ENCODE measurements at places on chromosomes 2 and 18.
A peak's percentile ranks its signal among the peaks of the same experiment; 100 is the strongest.

GRCh38 chr2:45494275-45494977 lies 116.6 kb downstream of the SRBD1 start:
- no peaks in the 10 kb centered on the region for H3K27me3 ChIP-seq
- H3K36me3 ChIP-seq = peaks cover 1% of the 10 kb centered on the region
- no peak overlapping the region for H3K27ac ChIP-seq
- peaks cover 17% of the 10 kb centered on the region for H3K4me1 ChIP-seq
- H3K4me3 ChIP-seq = no peak overlapping the region

- H3K27me3 ChIP-seq = no peaks in the 10 kb centered on the region
- peaks cover 41% of the 10 kb centered on the region for H3K36me3 ChIP-seq
- H3K27ac ChIP-seq = peak overlapping the region; percentile 32
- H3K4me1 ChIP-seq = peaks cover 45% of the 10 kb centered on the region
Measured at GRCh38 chr2:201237486-201238123, 22.7 kb upstream of the CASP8 start.

DNA sequence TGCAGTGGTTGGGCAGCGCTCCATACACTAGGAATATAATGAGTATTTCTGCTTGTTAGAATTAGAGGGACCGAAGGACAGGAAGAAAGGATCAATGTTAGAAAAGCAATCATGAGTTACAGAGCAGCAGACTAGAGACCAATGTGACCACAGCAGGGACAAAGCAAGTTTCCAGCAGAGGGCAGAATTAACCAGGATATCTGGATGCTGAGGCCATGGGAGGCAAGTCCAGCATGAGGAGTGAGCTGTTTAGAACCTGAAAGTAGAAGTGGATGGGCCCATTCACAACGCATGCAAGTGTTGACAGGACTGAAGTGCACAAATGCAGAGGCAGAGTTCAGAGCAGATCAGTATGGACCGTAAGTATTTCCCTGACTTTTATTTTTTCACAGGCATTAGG lies 910.4 kb upstream of the GYPC start:
- no peak overlapping the region for H3K27ac ChIP-seq
- peaks cover 1% of the 10 kb centered on the region for H3K27me3 ChIP-seq
- no peaks in the 10 kb centered on the region for H3K4me1 ChIP-seq

DNA sequence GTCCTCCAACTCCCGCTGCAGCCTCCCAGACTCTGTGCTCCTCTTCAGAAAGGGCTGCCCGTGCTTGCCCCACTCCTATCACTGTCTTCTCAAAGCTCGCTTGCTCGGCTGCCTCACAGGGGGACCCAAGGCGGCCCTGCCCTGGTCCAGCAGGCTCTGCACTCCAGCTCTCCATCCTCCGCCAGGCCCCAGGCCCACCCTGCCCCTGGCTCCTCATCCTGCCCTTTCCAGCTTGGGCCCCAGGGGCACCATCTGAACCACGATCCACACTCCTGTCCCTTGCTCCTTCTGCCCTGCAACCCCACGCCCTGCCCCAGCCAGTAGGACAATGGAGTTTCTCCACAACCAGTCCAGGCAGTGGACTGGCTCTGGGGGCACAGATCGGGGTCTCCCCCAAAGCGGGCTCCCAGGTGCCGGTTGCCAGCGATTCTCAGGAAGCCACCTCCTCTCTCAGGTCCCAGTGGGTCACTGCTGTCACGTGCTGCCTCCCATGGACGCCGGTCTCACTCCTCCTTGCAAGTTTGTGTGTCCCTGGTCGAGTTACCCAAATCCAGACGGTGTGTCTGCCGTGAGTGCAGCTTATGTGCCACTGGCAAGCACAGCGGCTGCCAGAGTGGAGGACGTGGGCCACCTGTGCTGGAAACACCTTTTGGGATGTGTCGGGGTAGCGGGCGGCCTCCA lies 238.5 kb downstream of the HDAC4 start:
- no peaks in the 10 kb centered on the region for H3K27me3 ChIP-seq
- peaks cover 43% of the 10 kb centered on the region for H3K36me3 ChIP-seq
- no peak overlapping the region for H3K4me3 ChIP-seq
- H3K4me1 ChIP-seq = peaks cover 37% of the 10 kb centered on the region
- no peak overlapping the region for H3K27ac ChIP-seq

GRCh38 chr2:239802185-239802649 lies 222.9 kb downstream of the NDUFA10 start:
- H3K27ac ChIP-seq = no peak overlapping the region
- H3K4me1 ChIP-seq = no peaks in the 10 kb centered on the region
- no peak for DNase-seq
- no peak overlapping the region for H3K4me3 ChIP-seq

DNA sequence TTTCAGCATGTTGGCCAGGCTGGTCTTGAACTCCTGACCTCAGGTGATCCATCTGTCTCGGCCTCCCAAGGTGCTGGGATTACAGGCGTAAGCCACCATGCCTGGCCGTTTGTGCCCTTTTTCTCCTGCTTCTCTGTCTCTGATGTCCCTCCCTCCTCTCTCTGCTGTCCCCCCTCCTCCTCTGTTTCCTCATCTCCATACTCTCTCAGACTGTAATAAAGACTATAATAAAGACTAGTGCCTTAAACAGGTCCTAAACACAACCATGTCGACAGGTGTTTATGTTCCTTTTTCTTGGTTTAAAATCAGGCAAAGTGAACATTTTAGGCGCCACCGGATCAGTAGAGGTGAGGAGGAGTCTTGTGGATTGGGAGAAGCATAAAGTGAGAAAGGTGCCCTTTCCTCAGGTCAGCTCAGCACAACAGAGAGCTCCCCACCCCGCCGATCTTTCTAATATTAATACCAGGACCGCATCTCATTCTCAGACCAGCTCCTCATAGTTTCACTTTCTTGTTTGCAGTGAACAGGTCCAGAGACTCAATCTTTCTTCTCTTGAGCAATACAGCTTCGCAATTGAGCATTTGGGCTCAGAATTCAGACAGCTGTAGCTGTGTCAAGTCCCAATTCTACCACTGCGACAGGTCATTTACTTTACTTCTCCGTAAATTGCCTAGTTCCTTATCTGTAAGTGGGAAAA lies 23.7 kb downstream of the TIMM21 start:
- no peak overlapping the region for H3K4me3 ChIP-seq
- H3K36me3 ChIP-seq = no peaks in the 10 kb centered on the region
- H3K27me3 ChIP-seq = peaks cover 18% of the 10 kb centered on the region
- H3K27ac ChIP-seq = no peak overlapping the region

DNA sequence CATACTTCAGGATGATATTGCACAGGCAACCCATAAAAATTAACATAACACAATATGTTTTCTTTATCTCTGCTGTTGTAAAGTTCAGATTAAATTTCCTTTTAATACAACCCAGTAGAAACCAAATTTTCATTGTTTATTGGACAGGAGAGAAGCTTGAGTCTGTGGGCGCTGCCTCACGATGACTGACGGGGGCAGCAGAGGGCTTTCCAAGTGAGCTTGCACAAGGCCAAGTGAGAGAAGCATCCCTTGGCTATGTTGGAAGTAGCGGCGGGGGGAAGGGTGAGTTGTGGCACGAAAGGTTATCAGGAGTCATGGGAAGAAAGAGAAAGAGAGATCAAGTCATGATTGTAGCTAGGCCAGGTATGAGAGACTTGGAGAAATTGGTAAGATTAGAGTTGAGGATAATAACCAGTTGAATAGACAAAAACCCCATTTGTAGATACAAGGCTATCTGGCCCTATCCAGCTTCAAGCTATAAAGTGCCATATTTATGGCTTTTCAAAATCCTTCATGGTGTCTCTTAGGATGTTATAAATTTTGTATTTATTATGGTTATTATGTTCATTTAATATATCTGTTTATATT lies 413.7 kb upstream of the FAM98A start:
- H3K4me1 ChIP-seq = no peaks in the 10 kb centered on the region
- H3K36me3 ChIP-seq = no peaks in the 10 kb centered on the region
- no peak for DNase-seq

GRCh38 chr2:26562811-26563645 lies 78.1 kb downstream of the CIB4 start:
- no peak for DNase-seq
- no peak overlapping the region for H3K27ac ChIP-seq
- peaks cover 65% of the 10 kb centered on the region for H3K27me3 ChIP-seq

- no peak overlapping the region for H3K4me3 ChIP-seq
- H3K4me1 ChIP-seq = peaks cover 37% of the 10 kb centered on the region
Measured at GRCh38 chr2:43215673-43216255, 10.6 kb downstream of the ZFP36L2 start.

DNA sequence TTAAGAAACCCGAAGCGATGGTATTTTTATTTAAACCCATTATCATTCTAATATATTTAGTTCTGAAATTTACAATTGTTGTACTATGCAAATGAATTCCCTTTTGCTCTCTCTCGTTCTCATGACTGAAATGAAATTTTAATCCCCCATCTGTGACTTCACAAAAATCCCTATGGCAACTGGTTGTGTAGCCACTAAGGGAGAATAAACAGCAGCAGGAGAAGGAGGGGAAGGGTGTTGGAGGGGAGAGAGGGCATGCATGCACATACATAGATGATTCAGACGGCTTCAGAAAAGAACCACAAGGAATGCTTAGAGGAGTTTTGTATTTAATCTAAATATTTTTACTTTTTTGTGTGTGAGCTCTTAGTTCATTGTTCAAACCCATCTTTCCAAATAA lies 36.8 kb downstream of the CPS1 start:
- no peak for DNase-seq
- H3K4me3 ChIP-seq = no peak overlapping the region
- H3K4me1 ChIP-seq = no peaks in the 10 kb centered on the region
- H3K36me3 ChIP-seq = no peaks in the 10 kb centered on the region
- no peaks in the 10 kb centered on the region for H3K27me3 ChIP-seq

GRCh38 chr18:2909431-2910140 lies 62.8 kb downstream of the EMILIN2 start:
- H3K27me3 ChIP-seq = no peaks in the 10 kb centered on the region
- H3K4me1 ChIP-seq = peaks cover 22% of the 10 kb centered on the region
- no peak overlapping the region for H3K4me3 ChIP-seq

DNA sequence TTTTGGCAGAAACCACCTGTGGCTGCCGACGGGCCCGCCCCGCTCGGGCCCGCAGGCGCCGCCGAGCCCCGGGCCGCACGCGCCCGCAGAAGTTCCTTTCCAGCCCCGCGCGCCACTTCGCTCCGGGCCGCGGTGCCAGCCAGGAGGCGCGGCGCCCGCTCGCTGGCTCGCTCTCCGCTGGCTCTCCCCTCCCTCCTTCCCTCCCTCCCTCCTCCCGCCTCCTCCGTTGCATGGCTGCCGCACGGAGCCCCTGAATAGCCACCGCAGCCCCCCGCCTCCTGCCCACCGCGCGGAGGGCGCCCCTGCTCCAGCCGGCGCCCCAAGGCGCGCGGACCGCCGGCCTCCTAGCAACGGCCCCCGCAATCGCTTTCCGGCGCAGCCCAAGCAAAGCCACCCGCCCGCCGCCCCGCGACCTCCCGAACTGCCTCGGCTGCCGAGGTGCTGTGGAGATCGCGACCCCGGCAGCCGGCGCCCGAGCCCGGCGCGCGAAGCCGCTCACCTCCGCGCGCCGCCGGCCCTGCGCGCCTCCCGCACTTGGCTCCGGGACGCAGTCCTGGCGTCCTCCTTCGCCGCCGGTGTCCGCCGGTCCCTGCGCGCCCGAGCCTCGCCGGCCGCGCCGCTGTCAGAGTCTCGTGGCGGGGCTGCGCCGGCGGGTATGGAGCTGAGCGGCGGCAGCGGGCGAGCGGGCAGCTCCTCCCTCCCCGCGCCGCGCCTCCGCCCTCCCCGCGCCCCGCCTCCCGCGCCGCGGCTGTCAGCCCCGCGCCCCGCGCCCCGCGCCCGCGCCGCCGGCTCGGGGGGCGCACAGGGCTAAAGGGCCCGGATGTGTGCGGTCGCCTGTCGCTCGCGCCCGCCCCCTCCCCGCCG lies at the start of gene ZBTB7C:
Gene ZBTB7C, minus strand, starts transcription at position 657 of the 864 bp plus-strand sequence.
- peak within 1 kb of the TSS; percentile 83 for H3K4me3 ChIP-seq
- H3K27me3 ChIP-seq = peaks cover 75% of the 10 kb centered on the region
- peaks cover 7% of the 10 kb centered on the region for H3K4me1 ChIP-seq

GRCh38 chr18:76443519-76444445 lies 51.3 kb downstream of the ZNF516 start:
- no peaks in the 10 kb centered on the region for H3K36me3 ChIP-seq
- H3K4me1 ChIP-seq = no peaks in the 10 kb centered on the region
- no peak overlapping the region for H3K27ac ChIP-seq
- no peak overlapping the region for H3K4me3 ChIP-seq
- H3K27me3 ChIP-seq = peaks cover 2% of the 10 kb centered on the region

- DNase-seq = no peak
- H3K27me3 ChIP-seq = no peaks in the 10 kb centered on the region
- no peaks in the 10 kb centered on the region for H3K4me1 ChIP-seq
Measured at GRCh38 chr2:224180810-224181209, 141.7 kb upstream of the SERPINE2 start.

- H3K4me1 ChIP-seq = no peaks in the 10 kb centered on the region
- H3K27me3 ChIP-seq = no peaks in the 10 kb centered on the region
- peaks cover 16% of the 10 kb centered on the region for H3K36me3 ChIP-seq
Measured at GRCh38 chr2:39024833-39025232, 96.0 kb downstream of the SOS1 start.

DNA sequence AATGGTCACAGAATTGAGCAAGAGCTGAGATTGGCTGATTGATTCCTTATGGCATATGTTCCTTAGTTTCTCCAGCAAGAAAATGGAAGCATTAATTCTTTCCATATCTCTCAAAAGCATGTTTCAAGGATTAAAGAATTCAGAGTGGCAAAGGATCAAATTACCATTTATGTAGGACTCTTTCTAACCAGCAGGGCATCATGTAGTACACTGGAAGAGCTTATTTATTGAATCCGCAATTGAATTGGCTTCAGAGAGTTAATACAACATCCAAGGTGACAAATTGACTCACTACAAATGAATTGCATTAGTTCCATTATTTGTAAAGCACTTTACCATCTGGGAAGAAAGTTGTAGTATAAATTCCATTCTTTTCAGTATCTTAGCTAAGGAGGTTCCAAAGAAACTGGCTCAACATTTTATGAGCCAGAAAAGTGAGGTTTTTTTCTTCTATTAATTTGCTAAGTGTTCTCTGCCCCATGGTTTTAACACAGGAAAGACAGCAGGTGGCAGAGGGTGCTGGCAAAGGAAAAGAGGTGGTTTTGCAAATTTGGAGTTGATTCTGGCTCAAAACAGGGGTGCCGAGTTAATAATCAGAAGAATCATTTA lies 409.9 kb downstream of the MTX2 start:
- no peaks in the 10 kb centered on the region for H3K36me3 ChIP-seq
- H3K27ac ChIP-seq = no peak overlapping the region
- H3K4me1 ChIP-seq = no peaks in the 10 kb centered on the region
- H3K4me3 ChIP-seq = no peak overlapping the region
- H3K27me3 ChIP-seq = peaks cover 19% of the 10 kb centered on the region

DNA sequence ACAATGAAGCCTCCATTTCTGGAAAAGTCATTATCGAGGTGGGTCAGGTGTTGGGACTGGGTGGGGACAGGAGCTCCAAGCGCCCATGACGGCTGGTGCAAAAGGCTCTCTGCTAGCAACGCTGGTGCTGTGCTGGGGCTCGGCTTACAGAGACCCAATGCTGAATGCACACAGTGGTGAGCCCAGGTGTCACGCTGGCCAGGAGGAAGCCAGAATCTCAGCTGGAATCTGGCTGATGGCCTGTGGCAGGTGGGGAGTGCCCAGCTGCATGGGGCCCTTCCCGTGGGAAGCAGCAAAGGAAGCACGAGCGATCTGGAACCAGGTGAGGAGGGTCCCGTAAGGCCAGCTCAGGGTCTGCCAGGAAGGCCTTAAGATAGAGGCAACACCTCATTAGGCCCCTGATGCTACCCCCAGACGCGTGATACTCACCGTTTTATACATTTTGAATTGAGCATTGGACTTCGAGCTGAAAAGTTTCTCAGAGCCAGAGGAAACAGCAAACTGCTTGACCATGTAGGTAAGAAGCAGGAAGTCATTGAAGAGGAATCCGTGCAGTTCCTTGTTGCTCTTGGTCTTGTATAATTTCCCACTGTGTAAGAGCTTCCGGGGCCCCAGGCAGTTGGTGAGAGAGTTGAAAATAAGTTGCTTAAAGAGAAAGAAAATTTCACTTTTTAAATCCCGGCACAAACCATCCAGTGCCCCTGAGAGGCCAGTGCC lies 34.7 kb downstream of the FAM228A start:
- no peak for DNase-seq
- no peaks in the 10 kb centered on the region for H3K27me3 ChIP-seq
- peaks cover 30% of the 10 kb centered on the region for H3K36me3 ChIP-seq
